ENCODE measurements at places on chromosomes 2 and 18.

DNA sequence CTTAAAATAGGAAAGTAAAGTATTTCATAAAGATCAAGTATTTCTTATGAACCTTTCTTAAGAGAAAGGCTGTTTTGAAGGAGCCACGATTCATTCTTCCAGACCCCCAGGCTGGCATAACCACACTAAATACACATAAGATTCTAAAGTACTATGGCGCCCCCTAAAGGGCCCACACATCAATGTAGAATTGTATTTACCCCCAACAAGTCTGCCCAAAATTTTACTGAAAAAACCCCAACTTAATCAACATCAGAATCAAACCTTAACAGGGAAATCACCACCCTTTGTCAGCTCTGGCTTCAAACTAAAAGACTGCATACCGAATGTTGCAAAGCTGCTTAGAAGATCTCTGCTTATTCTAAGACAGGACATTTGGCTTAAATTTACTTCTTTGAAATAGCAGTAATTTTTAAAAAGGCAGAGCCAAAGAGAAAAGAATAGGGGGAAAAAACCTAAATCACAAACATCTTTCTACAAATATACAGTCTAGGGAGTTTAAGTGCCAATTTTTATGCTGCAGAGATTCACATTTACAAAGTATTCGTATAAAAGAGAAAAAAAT is 20.4 kb upstream of the BCL2 start:
- no peak for DNase-seq

DNA sequence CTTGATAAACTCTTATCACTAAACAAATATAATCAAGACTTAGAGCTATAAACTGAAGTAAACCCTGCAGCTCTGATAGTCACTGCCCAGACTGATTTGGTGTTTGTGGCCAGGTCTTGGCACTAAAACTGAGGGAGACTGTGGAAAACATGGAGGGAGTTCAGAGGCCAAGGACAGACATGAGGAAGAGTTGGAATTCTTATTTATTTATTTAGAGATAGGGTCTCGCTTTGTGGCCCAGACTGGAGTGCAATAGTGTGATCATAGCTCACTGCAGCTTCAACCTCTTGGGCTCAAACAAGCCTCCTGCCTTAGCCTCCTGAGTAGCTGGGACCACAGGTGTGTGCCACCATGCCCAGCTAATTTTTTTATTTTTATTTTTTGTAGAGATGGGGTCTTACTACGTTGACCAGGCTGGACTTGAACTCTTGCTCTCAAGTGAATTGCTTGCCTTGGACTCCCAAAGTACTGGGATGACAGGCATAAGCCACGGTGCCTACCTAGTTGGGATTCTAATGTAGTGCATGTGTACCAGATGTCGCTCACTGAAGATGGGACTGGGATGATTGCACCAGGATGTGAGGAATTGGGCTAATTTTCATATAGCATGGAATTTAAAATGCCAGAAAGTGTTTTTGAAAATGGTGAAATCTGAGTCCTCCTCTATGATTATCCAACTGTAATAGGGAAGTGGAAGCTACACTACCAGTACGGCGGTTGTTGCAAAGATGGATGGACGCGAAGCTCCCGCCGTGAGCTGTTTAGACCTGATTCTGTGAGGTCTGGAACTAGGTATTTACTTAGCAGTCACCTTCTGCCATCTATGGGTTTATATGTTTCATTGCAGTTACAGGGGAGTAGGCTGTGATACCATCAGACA is 52.7 kb upstream of the CTLA4 start:
- DNase-seq, result peak; percentile 60

DNA sequence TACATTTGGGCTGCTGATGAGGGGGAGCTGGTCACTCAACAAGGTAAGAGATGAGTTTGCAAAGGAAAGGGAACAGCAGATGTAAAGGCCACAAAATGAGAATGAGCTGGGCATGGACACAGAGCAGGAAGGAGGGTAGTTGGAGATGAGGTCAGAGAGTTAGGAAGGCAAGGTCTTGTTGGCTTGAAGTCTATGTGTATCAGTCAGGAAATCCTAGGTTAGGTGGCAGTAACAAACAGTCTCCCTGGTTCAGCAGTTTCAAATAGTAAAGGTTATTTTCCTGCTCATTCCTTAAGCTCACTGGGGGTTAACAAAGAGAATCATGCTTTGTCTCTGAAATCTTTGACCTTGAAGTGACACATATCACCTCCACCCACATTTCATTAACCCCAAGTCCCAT is 58.3 kb upstream of the ARL4C start:
- DNase-seq, result no peak

GRCh38 chr18:8450013-8450412 is 159.2 kb upstream of the RAB12 start:
- DNase-seq, result no peak

- peak; percentile 88 for DNase-seq
Observed at GRCh38 chr2:112181571-112182290, 43.5 kb downstream of the FBLN7 start.

DNA sequence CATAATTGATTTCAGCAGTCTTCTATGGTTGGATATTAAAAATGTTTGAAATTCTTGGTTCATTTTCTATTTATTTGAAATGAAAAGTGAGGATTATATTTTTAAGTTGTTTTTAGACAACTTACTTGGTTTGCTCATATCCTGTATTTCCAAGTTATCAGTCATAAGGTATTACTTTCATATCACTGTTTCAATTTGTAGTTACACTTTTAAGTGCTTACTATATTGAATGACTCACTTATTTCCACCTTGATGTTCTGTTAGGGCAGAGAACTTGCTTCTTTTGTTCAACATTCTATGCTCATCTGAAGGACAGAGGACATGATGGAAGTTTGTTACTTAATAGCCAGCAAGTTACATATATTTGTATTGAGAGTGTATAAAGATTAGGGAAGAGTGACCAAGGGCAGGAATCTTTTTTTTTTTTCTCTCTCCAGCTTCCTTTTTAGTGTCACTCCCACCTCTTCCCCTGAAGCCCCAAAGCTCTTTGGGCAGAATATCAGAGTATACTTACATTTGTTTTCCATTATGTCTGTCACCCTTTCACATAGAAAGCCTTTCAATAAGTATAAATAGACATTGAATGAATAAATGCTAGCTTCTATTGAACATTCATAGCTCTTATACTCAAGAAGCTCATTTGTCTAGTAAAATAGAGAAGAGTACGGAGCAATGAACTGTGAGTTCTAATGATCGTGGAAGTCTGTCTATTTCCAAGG is 28.1 kb downstream of the PIK3C3 start:
- no peak for DNase-seq

GRCh38 chr2:185012643-185013042 is 414.3 kb downstream of the ZNF804A start:
- DNase-seq, result no peak

DNA sequence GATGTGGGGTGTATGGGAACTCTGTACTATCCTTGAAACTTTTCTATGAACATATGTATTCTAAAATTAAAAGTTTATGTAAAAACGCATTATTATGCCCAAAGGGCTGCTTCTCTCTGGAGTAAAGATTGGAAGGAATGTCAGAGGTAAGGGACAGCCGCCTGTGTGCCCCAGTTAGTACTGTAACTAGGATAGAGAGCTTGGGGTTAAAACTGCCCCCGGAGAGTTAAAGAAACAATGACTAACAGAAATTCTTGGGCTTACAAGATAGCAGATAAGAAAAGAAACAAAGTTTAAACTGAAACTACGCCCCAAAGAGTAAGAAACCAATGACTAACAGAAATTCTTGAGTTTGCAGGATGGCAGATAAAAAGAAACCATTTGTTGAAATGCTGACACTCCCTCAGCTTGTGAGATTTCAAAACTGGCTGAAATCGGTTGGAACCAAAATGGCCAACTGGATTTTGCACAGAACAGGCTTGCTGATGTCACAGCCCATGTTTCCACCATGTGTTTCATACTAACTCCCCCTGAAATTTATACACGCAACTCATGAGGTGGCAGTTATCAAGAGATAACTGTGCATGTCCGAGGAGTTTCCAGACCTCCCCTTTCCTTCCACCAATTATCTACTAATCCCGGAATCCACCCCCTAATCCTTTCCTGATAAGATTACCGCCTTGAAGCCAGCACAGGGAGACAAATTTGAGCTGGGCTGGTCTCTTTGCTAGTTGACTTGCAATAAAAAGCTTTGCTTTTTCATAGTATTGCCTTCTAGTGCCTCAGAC is 8.7 kb upstream of the TXNDC2 start:
- DNase-seq, result no peak

DNA sequence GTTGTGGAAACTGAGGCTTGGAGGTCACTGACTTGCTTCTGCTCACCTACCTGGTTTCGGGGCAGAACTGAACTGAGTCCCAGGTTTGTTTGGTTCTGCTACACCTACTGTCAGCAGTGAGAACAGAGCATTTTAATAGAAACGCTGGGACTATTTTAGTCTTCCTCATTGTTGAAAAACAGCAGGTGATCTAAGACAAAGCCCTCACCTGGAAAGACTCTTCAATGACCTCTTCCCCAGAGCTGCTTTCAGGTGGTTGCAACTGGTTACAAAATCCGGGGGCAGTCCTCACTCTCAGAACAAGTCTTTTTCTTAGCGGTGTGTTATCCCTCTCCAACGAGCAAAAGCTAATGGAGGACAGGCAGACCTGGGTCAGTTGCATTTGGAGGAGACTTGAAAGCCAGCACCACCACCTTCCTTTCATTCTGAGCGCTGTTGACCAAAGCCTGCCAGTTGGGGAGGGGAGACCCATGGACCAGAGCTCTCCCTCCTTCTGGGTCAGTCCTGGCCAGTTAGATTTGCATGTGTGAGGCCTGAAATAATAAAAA is 217.0 kb downstream of the NCK2 start:
- no peak for DNase-seq

- no peak for DNase-seq
Observed at GRCh38 chr18:48399303-48400075, 9.7 kb downstream of the ZBTB7C start.
